ENCODE measurements at places on chromosomes 12 and 14.
A peak's percentile ranks its signal among the peaks of the same experiment; 100 is the strongest.

DNA sequence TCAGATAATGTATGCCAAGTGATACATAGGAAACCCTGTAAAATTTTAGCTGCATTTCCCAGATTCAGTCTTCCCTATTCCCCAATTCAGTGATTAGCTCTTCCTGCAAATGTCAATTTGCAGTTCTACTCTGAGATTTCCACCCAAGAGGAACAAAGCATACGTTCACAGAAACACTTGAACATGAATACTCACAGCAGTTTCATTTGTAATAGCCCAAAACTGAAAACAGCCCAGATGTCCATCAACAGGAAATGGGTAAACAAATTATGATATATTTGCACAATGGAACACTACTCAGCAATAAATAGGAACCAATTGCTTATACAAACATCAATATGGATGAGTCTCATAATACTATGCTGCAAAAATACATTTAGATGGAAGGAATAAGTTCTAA, 194.2 kb downstream of the GXYLT1 start:
- no peak for DNase-seq

- DNase-seq = no peak
These were observed 1.4 kb upstream of the PHC1 start for GRCh38 chr12:8912914-8913313.

- no peak for DNase-seq
These were observed 29.0 kb downstream of the TESC start for GRCh38 chr12:117069926-117070900.

DNA sequence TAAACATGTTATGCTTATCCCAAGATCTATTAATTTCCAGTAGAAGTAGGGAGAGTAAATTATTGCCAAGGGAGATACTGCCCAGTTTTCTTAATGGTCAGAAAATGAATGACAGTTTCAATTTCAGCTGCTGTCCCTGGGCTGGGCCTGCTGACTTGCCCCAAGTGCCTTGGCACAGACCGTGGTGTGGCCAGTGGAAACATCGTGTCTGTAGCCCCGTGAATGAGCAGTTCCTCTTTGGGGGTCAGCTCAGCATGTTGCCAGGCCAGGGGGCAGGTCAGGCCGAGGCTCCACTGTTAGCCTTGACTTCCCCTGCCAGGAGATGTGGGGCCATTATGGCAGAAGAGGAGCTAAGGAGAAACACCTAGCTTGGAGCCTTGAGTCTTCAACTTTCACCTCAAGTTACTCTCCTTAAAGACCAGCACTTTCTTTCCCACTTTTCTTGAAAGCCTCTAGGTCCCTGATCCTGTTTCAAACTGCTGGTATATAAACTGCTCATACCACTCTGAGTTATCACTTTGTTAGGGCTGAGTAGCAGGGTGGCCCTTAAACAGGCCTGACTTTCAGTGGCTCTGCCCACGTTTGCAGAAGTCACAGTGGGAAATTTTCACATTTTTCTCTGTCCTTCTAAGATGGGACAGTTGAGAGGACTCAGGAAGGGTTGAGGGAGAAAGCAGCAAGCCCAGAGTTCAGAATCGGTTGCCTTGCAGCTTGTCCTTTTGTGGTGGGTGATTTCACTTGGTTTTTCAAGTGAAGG, 73.2 kb downstream of the SUSD6 start:
- no peak for DNase-seq

- DNase-seq = no peak
These were observed 285.0 kb upstream of the RTL1 start for GRCh38 chr14:101188571-101188915.

GRCh38 chr14:99654235-99654985, 9.5 kb downstream of the HHIPL1 start:
- no peak for DNase-seq

GRCh38 chr12:51183816-51184215, 10.9 kb upstream of the TFCP2 start:
- DNase-seq = no peak

GRCh38 chr12:104825408-104825807, 132.7 kb downstream of the SLC41A2 start:
- no peak for DNase-seq

DNA sequence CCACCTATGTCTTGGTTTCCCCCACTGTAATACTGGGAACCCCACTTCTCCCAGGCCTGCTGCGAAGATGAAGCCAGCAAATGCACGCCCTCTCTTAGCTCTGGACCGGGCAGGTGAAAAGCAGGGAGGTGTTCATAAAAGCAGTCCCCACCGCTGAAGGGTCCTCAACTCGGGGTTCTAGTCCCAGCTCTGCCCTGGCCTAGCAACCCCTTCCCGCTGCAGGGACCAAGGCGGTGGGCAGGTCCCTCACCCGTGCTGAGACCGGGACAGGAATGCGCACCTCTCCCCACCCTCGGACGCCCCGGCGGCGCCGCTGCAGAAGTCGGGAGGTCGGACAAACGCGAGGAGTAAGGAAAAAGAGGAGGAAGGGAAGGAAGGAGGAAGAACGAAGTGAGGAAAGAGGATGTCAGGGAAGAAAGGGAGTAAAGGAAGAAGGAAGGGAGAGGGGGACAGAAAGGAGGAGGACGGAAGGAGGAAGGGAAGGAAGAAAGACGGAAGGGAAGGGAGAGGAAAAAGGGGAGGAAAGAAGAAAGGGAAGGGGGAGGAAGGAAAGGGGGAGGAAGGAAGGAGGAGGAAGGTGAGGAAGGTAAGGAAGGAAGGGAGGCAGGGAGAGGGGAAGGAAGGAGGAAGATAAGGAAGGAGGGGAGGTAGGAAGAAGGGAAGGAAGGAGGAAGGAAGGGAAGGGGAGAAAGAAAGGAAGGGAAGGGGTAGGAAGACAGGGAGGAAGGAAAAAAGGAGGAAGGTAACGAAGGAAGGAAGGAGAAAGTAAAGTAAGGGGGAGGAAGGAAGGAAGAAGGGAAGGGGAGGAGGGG, 701 bp downstream of the SPRING1 start:
- no peak for DNase-seq

- no peak for DNase-seq
These were observed 24.3 kb downstream of the CALM1 start for GRCh38 chr14:90421001-90421631.

DNA sequence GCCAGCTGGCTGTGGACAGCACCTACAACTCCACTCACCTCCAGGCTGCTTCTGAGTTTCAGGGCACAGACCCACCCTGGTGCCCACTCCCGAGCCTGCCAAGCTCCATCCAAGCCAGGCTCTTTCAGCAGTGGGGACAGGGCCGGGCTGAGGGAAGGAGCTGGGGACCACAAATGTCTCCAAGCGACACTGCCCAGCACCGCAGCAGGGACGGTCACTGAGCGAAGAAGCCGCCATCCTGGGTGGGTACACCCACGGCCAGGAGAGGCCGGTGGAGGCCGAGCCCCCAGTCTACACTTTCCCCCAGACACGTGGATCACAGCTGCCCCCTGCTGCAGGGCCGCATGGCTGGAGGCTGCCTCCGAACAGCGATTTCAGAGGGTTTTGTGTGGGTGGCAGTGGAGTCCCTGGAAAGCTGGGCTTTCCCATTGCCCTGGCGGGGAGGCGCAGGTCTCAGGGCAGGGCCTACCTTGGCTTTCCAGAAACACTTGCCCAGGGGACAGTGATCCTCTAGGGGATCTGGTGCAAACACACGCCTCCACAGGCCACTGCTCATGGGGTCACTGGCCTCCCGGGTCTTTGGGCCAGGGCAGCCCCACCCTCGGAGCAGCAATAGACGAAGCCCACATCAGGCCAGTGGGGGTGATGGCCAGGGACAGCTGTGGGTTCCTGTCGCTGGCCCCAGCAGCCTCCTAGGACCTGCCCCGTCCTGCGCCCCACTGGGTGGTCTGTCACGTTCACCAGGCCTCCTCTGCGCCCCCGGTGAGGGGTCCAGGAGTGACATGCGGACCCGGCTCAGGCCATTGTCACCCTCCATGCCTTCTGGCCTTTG, 1.2 kb upstream of the GPR132 start:
- no peak for DNase-seq

DNA sequence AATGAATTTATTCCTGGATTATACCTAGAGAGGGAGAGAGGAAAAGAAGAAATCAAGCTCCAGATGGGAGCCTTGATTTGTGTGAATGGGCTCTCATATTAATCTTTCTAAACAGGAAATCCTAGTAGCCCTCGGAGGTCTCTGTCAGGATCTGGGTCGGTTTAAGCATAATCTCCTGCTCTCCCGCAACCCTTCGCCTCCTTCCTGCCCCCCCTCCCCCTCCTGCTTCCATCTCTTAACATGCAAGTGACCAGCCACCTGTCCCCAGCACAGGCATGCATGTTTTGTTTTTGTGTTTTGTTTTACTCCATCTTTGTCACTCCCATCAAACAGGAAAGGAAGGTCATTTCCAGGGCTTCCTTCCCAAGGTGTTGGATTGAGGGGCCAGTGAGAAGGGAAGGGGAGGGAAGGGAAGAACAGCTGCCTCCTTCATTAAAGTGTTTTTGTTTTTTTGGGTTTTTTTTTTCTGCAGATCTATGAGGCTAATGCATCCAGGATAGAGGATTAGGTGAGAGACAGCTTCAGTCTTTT, 4.8 kb upstream of the KCNA5 start:
- no peak for DNase-seq

DNA sequence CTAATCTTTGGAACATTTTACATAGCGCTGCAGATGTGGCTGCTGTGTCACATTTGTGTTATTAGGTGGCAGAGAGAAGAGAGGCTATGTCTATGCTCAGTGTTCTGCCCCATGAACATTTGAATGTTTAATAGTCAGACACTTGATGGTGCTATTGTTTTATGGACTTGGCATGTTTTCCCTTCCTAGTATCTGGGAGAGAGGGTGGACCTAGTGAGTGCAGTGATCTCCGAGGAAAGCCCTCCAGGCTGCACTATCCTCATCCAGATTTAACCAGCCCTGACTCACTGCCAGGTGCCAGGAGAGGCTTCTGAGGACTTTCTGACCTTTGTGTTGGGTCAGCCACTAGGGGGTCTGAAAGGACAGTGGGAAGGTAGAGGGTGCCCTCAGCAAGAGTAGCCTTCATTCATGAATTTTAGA, 24.3 kb downstream of the ZFC3H1 start:
- no peak for DNase-seq

DNA sequence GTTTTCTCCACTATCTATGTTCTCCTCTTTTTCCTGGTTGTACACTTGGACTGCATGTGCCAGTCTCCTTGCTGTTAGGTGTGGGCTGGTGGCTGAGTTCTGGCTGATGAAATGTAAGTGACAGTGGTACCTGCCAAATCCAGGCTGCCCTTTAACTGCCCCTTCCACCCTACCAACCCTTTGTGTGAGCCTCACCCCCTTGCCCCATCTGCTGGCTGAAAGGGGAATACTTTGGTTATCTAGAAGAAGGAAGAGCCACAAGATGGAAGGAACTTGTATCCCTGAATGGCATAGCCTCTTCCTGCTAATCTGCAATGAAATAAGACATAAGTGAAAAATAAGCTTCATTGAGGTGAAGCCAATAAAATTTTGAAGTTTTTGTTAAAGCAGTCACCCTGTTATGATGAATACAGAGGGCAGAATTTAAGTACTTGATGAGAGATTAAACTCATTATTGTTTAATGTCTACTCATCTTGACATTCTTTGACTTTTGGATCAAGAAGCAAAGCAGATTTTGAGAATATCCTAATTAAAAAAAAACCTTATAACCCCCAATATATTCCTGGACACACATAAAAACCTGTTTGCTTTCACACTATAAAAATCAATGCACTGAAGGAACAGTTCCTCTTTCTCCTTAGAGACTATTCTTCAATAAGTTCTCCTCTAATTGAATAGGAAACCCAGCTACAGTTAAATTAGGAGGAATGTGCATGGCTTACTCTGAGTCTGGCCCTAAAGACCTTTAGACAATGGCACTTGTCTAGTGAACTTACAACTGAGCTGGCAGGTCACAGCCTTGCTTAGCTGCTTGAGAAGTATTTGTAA, 262.6 kb upstream of the BTG1 start:
- peak; percentile 83 for DNase-seq

DNA sequence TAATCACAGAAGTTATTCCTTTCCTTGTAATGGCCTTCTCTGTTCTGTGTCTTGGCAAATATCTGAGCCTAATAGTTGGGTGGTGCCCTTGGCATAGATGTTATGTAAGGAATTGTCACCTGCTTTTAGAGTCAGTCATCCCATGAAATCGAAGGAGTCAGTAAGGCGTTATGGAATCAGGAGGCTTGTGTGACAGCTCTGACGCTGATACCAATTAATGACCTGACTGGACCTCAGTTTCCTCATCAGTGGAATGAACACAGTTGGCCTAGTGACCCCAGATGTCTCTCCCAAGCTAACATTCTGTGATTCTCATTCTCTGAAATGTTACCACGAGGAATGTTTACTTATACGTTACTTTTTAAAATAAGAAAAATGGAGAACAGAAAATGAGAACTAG, 32.1 kb downstream of the TXNRD1 start:
- DNase-seq = no peak

DNA sequence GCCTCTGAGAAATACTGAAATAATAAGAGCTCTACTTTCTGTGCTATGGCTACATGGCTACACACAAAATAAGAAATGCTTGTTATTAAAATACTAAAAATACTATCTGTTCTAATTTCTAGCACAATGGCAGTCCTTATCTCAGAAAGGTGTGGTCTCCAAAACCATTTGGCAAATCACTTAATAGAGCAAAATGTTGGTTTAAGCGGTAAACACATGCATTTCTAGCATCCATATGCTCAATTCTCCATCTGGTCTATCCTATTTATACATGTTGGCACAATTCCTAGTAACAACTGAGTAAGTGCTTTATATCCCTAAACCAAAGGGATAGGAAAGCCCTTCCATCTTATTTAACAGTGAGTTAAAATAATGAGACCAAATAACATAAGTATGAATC, 107.0 kb downstream of the PAPLN start:
- DNase-seq = no peak

DNA sequence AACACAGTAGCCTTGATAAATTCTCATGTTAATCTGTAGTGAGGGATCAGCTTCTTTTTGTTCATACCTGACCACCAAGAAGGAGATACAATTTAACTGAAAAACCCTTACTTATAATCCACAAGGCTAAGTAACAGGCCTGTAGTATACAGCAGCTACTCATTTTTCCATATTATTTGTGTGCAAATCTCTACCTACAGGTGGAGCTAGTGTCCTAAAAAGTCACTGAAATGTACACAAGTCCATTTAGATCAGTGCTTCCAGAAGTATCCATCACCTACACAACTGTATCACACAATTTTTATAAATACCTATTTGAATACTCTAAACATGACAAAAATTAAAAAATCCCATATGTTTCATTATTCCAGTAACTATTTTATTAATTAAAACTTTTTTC, 173.2 kb downstream of the SLC35F4 start:
- DNase-seq = peak; percentile 14

DNA sequence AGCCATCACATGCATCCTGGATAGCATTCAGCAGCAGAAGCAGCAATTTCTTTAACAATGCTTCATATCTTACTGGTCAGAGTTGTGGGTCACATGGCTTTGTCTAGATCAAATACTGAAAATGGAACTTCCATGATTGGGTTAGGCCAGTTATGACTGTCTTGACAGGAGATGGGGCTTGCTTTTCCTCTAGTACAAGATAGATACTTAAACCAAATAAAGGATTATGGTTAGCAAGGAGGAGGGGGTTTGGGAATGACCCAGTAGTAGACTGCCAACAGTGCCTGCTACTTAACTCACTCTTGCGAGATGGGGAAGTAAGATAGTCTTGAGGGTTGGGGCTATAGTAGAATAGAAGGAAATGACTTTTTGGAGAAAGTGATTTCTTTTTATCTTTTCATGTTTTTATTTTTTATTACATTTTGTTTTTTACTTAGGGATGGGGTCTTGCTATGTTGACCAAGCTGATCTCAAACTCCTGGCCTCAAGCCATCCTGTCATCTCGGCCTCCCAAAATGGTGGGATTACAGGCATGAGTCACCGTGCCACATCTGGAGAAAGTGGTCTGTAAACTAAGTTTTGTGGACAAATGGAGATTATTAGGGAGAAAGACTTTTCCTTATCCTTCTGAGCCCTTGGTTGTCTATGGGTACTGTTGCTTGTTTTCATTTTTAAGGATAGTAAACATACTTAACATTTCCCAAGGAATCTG, 37.6 kb downstream of the WNK1 start:
- no peak for DNase-seq
